Stimulated activated CD4-positive, alpha-beta T cell treated with anti-CD3 and anti-CD28 coated beads, TNF-alpha, amount 100 ng/mL, for 4 hours (primary cell): ENCODE measurements at places on chromosomes 1 and 21.

DNA sequence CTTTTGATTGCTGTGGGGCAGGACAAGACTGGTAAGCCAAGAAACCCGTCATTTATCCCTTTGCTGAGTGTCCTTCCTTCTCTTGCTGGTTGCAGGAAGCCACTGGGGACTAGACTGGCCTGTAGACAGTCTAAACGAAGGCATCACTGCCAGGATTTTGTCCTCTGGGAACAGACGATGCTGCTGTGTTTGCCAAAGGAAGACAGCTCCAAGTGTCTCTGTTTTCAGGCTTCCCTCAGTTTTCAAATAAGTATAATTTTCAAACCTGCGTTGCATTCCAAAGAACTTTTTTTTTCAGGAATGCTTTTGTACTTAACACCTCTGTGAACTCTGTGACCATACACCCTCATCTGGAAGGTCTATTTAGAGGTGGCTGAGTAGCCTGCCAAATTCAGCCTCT is 269.4 kb downstream of the HLX start:
- no peak for DNase-seq

DNA sequence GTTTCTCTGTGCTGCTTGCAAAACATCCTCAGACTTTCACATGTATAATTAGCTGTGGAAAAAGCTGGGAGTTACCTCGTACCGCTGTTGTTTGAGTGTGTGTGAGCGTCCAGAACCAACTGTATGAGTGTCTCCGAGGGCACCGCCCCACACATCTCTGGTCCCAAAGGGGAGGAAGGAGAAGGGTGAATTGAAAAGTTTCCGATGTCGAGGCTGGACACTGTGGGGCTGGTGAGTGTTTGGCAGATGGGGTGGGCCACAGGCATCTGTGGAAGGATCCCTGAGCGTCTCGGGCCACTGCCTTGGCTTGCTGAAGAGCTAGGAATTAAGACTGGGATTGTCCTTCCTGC is 1.2 kb downstream of the ATP2B4 start:
- DNase-seq: no peak

GRCh38 chr1:204711103-204711946 is 25.8 kb upstream of the LRRN2 start:
- DNase-seq: no peak

DNA sequence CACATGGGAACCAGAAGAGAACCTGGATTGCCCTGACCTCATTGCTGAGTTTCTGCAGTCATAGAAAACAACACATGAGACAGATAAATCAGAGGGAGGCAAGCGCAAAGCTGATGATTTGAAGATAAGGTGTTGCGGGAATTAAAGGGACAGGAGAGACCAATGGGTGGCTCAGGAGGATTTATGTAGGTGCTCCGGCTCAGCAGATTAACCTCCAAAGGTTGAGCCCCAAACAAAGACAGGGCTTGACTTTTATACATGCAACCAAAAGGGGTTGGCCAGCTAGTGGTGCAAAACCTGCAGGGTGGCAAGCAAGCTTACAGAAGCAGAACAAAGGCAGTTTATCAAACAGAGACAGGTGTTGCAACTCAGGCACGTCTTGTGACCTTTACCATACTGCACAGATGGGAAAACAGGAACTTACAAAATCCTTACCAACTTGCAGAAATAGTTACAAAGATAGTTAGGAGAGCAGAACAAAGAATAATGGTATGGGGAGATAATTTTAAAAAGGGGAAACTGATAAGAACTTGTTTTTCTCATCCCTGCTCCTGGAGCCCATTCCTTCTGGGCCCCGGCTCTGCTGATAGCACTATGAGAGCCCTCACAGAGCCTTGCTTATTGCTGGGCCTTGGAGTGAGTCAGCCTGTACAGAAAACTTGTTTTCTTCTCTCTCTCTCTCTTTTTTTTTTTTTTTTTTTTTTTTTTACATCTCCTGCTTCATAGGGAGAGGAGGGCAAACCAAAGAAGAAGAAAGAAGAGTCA is 93.6 kb downstream of the SNRPE start:
- no peak for DNase-seq

DNA sequence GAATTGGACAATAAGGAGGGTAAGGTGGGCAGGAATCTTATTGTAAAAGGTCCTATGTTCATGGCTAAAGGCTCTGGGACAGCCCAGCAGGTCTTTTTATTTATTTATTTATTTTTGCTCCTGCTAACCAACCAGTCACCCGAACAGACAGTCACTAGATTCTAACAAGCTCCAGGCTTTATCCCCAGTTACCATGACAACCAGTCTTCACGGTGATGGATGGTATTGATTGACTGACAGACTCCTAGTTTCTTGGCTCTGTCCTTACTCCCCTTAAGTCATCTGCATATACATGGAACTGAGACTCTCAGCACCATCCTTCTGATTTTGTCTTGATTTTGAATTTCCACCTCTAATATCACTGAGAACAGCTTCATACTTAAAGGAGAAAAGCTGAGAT is 44.3 kb downstream of the C8A start:
- DNase-seq: no peak

DNA sequence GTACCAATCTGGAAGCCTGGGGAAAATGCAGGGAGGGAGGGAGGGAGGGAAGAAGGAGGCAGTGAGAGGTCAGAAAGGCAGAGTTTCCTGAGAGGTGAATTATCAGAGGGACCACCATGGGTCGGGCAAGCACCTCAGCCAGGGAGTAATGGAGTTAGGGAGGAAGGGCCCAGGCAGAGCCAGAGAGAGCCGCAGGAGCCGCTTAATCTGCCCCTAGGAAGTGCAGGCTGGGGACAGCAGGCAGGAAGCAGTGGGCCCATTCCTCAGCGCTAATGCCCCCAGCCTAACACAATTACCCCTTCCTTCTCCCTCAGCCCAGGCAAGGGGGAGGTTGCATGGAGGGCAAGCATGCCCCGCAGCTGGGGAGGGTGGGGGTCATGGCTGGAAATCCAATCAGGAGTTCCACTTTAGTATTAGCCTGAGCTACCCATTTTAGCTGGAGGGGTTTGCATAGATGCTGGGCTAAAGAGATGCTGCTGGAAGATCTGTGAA is 109.0 kb downstream of the TMEM53 start:
- no peak for DNase-seq

DNA sequence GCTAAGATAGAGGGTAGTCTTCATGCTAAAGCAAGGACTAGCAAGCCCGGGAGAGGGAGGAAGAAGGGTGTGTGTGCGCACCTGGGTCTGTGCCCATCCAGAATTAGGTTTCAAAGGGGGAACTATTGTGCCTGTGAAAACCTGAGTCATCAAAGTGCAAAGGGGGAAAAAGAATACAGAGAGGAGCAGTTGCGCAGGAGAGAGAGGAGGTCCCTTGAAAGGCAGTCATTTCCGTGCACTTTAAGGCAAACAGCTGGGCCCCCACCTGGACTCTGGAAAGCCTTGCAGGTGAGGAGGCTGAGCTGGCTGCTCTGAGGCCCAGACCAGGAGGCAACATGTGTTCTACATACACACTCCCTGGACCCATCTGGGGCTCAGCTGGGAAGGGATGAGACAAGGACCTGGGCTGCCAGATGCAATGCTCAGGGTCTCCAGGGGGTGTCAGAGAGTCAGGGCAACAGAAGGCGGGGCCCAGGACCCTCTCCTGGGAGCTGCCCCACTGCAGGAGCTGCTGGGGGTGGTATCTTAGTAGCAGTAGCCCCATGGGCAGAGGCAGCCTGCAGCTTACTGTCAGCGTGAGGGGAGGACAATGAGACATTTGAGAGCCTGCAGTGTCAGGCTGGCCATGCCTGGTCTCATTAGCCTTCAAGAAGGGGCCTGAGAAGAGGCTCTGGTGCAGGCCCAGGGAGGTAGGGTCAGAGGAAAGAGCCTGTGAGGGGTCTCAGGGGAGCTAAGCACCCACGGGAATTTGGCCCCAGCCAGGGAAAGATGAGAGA is 14.3 kb downstream of the PROK1 start:
- DNase-seq: no peak

- DNase-seq: no peak
Observed at GRCh38 chr1:87329526-87330056, 911 bp downstream of the LMO4 start.

DNA sequence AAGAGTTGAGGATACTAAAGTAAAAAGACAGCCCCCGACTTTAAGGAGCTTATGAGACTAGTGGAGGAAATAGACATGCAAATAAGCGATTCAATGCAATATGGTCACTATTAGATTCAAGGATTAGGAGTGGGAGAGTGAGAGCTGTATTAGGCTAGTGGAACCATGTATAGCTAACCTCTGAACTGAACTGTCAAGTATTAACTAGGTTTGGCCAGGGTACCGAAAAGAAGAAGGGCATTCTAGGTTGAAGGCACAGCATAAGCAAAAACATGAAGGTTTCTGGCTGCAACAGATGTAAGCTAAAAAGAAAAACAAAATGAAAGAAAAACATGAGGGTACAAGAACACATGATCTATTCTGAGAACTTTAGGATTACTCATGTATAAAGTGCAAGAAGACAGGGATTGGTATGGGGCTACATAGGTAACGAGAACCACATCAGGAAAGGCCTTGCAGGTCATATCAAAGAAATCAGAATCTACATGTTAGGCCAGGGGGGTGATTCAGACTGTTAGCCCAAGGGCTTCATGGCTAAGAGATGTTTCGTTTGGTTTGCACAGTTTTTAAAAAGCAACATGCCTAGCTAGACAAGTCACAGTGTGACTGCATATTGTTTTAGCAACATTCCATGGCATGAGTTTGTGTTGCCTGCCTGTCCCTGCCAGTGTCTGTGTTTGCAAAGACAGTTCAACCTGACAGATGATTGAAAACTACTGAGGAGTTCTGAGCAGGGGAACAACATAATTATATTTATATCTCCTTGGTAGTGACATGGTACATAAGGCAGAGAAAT is 54.4 kb upstream of the HAO2 start:
- no peak for DNase-seq

DNA sequence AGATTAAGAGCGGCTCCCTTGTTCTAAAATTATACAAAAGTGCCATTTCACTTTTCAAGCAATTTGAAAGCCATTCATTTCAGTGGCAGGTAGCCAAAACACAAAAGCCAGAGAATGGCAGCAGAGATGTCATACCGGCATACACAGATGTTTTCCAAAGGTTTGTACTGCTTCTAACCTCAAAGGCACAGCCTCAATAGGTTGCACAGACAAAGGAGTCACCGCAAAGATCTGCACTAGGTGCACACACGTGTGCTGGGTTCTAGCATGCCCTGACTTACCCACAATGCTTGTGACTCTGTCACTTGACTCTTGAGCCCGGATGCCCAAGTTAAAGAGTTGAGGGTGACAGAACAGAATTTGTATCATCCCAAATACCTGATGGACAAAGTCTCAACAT is 448.9 kb upstream of the ADGRL2 start:
- DNase-seq: no peak

- DNase-seq: no peak
Observed at GRCh38 chr1:60583696-60584095, 498.7 kb upstream of the NFIA start.
